ENCODE measurements at places on chromosomes 11 and 22. TPM values are rescaled to one million over a fixed set of nuclear protein-coding genes. Genes with fewer than 3 reads are reported as not detected.

RBFOX2 gene
- 140 TPM for total RNA-seq

MMP11 gene
- total RNA-seq, result 169 TPM

PAX6 gene
- total RNA-seq, result not detected

OR52E8 gene
- total RNA-seq, result not detected

PRR5 gene
- total RNA-seq, result 10.6 TPM

FAM180B gene
- total RNA-seq, result not detected

RAB3IL1 gene
- total RNA-seq, result 9.7 TPM

CATSPER1 gene
- not detected for total RNA-seq

AP2A2 gene
- total RNA-seq, result 69.7 TPM

FAM76B gene
- total RNA-seq, result 19.5 TPM

SEZ6L gene
- 0.05 TPM for total RNA-seq

FUT4 gene
- 8.6 TPM for total RNA-seq

MRGPRX3 gene
- total RNA-seq, result not detected

MEI1 gene
- not detected for total RNA-seq

C11orf98 gene
- total RNA-seq, result 39.0 TPM

SOX6 gene
- 46.1 TPM for total RNA-seq

CFAP68 gene
- total RNA-seq, result 12.7 TPM

FIBIN gene
- total RNA-seq, result 98.5 TPM

CHST1 gene
- total RNA-seq, result 12.5 TPM

CYP2D6 gene
- 1.7 TPM for total RNA-seq

LRRC32 gene
- 367 TPM for total RNA-seq

CLNS1A gene
- total RNA-seq, result 70.3 TPM

ENTHD1 gene
- not detected for total RNA-seq

TBX1 gene
- 20.8 TPM for total RNA-seq

MS4A4A gene
- total RNA-seq, result not detected

ANO3 gene
- total RNA-seq, result not detected

IGF2 gene
- 110 TPM for total RNA-seq

OR6A2 gene
- 0.19 TPM for total RNA-seq

OR10V1 gene
- not detected for total RNA-seq

MYRF gene
- 1.7 TPM for total RNA-seq

C22orf31 gene
- total RNA-seq, result not detected

IFITM10 gene
- 159 TPM for total RNA-seq

CHRM1 gene
- total RNA-seq, result not detected

ARFIP2 gene
- 57.7 TPM for total RNA-seq

EXPH5 gene
- total RNA-seq, result 0.75 TPM

LRRN4CL gene
- total RNA-seq, result 0.21 TPM

SLC39A13 gene
- total RNA-seq, result 120 TPM

RTN4RL2 gene
- total RNA-seq, result 0.57 TPM

KRTAP5-2 gene
- not detected for total RNA-seq

CNGA4 gene
- 0.22 TPM for total RNA-seq

SCGB1C1 gene
- not detected for total RNA-seq

PPM1F gene
- total RNA-seq, result 26.2 TPM

MS4A6A gene
- total RNA-seq, result not detected

DERL3 gene
- total RNA-seq, result 4.6 TPM

PGM2L1 gene
- 23.6 TPM for total RNA-seq

TSPAN18 gene
- total RNA-seq, result 4.9 TPM
